Stimulated activated CD4-positive, alpha-beta T cell treated with anti-CD3 and anti-CD28 coated beads, Interleukin-4, amount 100 ng/mL, for 48 hours (primary cell): ENCODE measurements at places on chromosomes 5 and 9.
A peak's percentile ranks its signal among the peaks of the same experiment; 100 is the strongest.

DNA sequence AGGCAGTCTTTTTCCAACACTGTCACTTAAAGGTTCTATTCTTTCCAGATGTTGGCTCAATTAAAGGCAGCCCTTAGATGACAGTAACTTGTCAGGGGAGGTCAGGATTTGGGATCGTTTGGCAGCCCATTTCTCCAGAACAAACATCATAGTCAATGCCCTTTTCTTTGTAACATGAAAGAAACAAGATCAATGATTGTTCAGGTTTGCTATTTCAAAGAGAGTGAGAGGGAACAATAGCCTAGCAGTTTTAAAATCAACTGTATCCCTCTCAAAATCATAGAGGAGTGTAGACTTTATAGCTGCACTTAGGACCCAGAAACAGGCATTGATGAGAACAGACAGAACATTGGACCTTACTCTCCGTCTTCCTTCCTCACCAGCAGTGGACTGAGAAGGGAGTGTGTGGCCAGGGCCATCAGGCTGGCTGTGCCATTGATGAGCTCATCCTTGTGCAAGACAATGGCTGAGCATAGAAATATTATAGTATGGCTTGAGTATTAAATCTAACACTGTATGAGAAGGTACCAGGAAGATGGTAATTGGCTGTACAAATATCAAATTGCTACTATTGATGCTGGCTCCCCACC lies 130.0 kb downstream of the PIP5K1B start:
- DNase-seq, result no peak

GRCh38 chr5:10540036-10540544 lies 23.8 kb upstream of the ANKRD33B start:
- no peak for DNase-seq

DNA sequence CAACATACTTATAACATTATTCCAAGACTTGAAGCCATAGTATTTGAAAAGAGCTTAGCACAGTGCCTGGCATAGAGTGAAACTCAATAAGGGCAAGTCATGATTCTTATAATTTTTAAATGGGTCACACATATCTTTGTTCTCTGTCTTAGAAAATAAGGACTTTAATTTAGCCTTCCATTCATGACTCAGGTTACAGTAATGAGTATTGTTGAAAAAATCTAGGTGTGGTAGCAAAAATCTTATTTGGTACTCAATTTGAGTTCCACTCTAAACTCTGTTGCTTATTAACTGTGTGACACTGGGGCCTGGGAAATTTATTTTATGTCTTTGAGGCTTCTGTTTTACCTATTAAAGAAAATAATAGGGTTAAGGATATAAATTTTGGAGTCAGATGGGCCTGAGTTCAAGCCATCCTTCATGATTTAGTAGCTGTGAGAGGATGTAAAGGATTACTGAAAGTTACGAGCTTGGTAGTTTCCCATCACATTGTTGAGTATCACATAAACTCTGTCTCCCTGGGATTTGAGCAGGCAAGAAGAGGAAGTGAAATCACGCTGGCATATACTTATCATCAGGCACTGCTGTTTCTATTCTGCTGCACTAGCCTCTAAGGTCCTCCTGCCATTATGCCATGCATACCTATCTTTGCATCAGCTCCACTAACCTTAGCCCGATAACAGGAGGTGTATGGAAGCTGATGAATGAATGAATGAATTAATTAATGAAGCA lies 1.5 kb downstream of the SPINK9 start:
- no peak for DNase-seq

DNA sequence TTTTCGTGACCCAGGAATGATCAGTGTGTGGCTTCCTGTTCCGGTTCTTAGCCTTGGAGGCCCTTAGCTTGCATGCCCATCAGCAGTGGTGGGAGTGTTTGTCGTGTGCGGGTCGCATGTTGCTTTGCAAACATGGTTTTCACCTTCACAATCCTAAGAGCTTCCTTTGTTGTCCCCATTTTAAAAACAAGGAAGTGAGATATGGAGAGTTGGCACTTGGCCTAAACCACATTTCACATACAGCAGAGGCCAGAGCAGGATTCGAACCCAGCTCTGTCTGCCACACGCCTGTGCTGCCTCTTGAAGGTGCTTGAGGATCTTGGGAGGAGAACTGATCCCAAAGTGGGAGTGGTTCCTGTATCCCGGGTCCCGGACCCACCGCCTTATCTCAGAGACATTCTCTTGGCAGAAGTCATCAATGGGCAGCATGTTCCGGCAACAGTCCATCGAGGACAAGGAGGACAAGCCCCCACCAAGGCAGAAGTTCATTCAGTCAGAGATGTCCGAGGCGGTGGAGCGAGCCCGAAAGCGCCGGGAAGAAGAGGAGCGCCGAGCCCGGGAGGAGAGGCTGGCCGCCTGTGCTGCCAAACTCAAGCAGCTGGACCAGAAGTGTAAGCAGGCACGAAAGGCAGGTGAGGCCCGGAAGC lies 38.2 kb upstream of the POMT1 start:
- no peak for DNase-seq

- DNase-seq, result no peak
Measured at GRCh38 chr5:157351802-157352092, 85.8 kb downstream of the CYFIP2 start.

DNA sequence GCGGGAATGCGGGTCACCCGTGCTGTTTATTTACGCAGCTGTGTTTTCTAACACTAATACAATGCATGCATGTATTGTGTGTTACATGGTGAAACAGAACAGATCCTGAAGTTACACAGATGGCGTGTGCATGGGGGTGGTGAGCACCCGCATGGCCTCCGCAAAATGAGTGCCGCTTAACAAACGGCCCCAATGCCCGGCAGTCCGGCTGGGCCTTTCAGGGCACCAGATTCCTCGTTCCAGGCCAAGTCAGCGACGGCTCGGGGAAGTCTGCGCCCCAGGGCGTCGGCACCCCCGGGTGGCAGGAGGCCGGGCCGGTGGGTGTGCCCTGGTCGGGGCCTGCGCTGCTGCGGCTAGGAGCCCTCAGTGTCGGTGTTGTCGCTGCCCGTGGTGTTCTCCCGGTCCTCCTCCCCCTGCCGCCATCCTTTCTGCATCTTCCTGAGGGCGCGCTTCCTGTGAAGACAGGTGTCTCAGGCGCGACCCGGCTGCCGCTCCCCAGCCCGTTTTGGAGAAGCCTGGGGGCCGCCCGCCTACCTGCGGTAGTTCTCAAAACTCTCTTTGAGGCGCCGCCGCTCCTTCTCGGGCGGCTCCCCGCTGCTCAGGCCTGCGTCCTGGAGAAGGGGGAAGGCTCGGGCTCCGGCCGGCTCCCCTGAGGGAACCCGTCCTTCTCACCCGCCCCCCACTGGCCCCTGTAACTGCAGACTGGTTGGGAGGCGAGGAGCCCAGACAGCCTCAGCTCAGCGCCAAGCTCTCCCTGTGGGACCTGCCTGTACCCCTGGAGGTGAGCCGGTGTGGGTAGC lies 605 bp upstream of the DNLZ start:
- no peak for DNase-seq

DNA sequence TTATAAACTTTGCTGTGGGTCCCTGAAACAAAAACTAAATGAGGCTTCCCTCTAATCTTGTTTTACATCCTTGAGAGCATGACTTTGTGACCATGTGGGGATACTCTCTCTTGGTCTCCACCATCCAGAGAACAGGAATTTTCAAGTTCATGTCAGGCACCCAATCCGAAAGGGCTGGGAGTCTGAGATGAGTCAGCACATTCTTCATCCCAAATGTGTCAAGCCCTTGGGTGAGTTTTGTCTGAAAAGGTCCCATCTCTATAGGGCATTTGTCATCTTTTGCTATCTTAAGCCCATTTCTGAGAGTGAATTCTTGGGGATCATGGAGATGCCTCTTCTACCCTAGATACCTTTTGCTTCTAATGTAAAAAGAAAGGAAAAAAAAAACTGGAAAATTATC lies 26.9 kb upstream of the RAPGEF6 start:
- no peak for DNase-seq

- no peak for DNase-seq
Measured at GRCh38 chr5:73284985-73285384, 112.0 kb downstream of the TMEM174 start.

DNA sequence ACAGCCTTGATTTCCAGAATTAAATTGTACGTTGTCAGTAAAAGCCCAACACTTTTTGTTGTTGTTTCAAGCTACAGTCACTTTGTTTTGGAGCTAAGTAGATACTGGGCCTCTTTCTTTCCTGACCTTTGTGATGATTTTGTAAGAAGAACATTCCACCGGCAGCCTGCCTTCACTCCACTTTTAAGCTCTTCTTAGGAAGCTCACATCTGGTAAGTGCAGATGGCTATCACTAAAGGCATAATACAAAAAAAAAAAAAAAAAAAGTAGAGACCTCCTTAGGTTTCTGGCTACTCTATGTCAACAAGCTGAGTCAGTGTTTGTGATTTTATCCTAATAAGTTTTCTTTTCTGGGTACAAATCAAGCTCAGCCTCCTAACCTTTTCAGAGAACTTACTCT lies 1922.1 kb upstream of the WWC1 start:
- DNase-seq, result no peak

DNA sequence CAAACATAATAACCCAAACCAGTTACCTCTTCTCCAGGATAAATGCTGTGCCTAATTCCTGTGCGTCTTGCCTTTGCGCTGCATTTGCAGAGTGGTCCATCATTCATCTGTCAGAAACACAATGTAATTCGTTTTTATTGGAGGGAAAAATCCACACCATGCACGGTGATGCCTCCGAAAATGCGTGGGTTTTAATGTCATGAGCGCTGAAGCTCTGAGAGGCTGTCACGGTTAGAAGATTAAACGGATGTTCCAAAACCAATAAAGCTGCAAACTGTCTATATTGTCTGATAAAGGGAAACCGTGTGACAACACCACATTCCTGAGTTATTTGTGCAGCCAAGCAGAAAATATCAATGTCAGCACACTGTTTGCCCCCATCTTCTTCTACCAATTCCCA lies 27.4 kb downstream of the DROSHA start:
- no peak for DNase-seq

GRCh38 chr9:26243726-26244125 lies 565.5 kb upstream of the TUSC1 start:
- DNase-seq, result no peak

GRCh38 chr9:5876711-5877110 lies 14.0 kb upstream of the MLANA start:
- no peak for DNase-seq

- DNase-seq, result no peak
Measured at GRCh38 chr9:98045234-98046179, 11.0 kb upstream of the NANS start.

GRCh38 chr5:81162501-81162900 lies 70.6 kb upstream of the CKMT2 start:
- no peak for DNase-seq

GRCh38 chr9:81566074-81566698 lies 123.2 kb downstream of the TLE1 start:
- DNase-seq, result no peak

GRCh38 chr5:162664846-162665245 lies 597.3 kb downstream of the GABRG2 start:
- no peak for DNase-seq

DNA sequence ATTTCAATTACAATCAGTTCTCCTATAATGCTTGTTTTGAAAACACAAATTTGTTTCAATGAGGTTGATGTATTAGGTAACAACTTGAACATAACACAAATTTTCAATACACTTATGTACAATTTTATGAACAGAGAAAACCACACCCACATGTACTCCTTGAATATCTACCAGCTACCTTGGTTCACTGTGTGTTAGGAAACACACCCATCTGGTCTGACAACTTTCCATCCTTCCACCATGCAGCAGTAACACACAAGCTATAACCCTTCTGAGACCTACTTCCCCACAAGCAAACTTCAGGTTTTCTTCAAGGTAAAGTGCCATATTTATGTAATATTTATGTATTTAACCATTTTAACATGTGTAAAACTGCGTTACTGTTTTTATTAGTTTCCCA lies 36.4 kb upstream of the UBQLN1 start:
- no peak for DNase-seq

DNA sequence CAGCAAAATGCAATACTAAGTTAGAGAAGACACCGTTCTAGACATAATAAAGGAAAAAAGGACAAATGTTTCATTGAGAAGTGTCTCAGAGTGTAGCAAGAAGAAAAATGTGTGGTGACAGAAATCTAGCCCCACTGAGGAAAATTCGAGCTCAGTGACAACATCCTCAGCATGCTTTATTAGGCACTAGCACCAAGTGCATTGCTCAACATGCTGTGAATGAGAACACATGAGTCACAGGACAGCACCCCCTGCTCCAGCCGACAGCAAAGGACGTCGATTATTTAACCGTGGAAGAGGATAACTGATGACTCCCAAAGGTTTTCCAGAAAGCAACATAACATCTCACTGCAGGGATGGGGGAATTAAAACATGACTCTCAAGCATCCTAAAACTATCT lies 182.7 kb downstream of the GNAQ start:
- no peak for DNase-seq

DNA sequence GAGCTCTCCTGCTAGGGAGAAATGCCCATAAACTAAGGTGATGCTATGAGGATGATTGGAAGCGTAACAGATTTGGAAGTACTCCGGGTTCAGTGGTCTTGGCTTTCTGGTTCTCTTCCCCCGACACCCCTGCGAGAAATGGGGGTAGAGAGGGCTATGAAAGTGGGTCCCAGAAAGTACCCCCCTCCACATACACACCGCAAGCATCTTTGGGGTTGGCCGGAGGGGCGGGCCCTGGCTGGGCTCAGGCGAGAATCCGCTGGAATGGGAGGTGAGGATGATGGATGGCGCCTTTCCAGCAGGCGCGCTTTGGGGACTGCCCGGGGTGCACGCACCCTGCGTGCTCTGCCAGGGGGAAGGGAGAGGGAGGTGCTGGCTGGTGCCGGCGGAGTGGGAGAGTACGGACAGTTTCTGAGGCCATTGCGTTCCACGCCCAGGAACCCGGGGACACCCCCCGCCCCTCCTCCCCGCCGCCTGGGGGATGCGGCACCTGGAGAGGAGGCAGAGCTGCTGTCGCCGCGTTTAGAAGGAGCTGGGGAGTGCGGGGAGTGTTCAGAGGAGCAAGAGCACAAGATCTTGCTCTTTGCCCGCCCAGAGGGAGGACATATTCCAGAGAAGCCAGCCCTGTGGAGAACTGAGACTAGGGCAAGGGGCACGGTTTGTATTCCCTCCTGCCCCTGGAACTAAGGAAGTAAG lies 1.9 kb downstream of the PCSK5 start:
- peak; percentile 32 for DNase-seq

DNA sequence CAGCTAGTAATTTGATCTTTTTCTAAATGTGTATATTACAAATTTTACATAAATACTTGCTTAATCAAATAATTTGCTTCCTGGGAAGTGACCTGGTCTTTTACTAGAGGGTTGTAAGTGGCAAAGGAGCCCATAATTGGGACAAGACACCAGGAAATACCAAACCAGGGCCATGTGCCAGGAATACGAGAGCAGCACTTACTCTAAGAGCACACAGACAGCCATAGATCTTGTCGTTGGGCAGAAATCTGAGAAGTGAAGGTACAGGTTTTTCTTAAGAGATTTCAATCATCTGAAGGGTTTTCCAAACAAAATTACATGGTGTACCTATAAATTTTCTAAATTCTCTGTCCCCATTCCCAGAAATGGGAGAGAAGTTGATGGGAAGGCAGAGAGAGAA lies 179.3 kb downstream of the HINT1 start:
- no peak for DNase-seq

- DNase-seq, result no peak
Measured at GRCh38 chr5:2993301-2993700, 241.8 kb upstream of the IRX2 start.
